ENCODE measurements at places on chromosomes 12 and 14. TPM values are rescaled to one million over a fixed set of nuclear protein-coding genes. Genes with fewer than 3 reads are reported as not detected.

The UNC119B gene
- total RNA-seq, result 15.9 TPM

The TSPAN8 gene
- not detected for total RNA-seq

The MED13L gene
- 37.6 TPM for total RNA-seq

The IGFBP6 gene
- total RNA-seq, result 128 TPM

The TWF1 gene
- 138 TPM for total RNA-seq

The RPL10L gene
- total RNA-seq, result not detected

The MDM1 gene
- 4.1 TPM for total RNA-seq

The SLCO1B1 gene
- not detected for total RNA-seq

The GALNT16 gene
- total RNA-seq, result not detected

The CBLN3 gene
- 0.11 TPM for total RNA-seq

The ART4 gene
- not detected for total RNA-seq
